Foreskin keratinocyte (primary cell): ENCODE measurements at places on chromosomes 5 and 9.

DNA sequence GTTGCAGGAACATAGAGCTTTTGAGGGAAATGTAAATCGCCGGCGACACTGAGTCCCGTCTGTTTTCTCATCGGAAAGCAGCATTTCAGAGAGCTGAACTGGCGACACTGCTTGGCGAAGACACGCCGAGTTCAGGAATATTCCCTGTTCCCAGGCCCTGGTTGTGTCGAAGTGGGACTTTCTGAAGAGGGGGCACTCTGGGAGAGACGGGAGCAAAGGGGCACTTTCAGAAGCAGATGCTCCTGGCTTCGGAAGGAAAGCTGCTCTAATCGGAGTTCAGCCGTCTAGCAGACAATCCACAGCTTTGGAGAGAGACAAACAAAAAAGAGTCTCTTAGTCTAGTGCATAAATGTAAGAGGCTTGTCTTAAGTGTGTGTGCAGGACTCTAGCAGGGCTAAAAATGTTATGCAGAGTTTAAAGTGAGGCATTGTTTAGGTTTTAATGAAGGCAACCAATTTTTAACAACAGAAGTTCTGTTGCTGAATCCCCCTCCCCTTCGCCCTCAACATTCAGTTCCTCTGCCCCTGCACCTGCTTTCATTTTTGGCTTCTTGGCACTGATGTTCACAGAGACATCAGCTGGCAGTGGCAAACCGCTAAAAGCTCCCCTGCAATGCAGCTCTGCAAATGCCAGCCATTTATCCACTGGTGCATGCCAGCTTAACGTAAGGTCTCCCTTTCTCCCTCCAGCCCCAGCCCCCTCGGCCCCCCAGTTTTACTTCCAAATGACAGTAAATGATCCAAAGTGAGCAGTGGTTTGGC, 289.5 kb upstream of the MPDZ start:
- no peak for DNase-seq

DNA sequence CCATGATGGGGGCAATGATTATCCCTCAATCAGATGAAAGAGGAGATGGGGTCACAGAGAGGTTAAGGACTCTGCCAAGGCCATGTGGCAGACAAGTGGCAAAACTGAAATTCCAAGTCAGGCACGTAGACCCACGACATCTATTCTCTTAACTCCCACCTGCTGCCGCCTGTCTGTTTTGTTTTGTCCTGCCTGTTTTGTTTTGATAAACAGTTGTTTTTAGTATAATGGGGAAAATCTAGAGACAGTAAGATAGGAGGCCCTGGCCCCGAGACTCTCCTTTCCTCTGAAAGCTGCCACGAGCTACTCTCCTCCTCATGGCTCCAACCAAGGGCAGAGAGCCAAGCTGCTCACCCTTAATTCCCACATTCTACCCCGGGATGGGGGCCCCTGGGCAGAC, 4.9 kb downstream of the FSTL4 start:
- no peak for DNase-seq

- no peak for DNase-seq
These were observed 509.9 kb upstream of the TYRP1 start for GRCh38 chr9:12183321-12183720.

DNA sequence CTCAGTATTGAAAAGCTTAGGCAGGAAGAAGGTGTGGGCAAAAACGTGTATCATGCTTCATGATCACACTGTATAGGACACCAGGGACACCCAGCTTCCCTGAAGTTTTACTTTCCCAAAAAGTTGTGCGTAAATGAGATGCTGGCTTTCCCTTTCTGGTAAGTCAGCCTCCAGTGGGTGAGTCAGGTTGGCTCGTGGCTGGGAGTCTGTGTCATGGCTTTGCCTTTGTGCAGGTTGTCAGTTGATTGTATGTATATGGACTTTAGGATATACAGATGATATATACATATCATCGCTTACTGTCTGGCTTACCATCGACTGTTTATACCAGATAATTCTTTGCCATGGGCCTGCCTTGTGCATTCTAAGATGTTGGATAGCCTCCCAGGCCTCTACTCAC, 34.2 kb downstream of the ADRB2 start:
- DNase-seq = no peak

- no peak for DNase-seq
These were observed 105.4 kb upstream of the PAM start for GRCh38 chr5:102649731-102650130.

DNA sequence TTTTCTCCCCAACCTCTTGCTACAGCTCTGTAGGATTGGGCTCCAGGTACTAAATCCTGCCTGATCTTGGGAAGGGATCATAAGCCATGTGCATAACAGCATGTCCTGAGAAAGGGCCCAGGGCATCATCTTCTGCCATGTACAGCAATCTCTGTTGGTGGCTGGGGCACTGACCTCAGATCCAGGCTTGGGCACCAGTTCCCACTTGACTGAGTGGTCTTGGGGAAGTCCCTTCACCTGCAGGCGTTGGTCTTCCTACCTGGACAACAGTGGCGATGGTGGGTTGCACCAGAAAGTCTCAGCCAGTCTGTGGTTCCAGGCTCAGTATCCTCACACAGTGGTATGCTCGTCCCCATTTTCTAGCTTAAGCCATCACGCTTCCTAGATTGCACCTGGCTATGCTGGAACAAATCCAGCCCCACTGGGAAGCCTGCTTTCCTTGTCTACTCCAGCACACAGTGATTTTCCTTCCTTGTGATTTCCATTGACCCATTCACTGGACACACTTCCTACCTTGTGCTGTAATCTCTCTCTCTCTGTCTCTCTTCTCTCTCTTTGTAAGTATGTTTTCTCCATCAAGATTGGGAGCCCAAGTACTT, 121.7 kb upstream of the PITX1 start:
- no peak for DNase-seq

- peak; percentile 40 for DNase-seq
These were observed 3.2 kb downstream of the SH3PXD2B start for GRCh38 chr5:172450861-172451695.

DNA sequence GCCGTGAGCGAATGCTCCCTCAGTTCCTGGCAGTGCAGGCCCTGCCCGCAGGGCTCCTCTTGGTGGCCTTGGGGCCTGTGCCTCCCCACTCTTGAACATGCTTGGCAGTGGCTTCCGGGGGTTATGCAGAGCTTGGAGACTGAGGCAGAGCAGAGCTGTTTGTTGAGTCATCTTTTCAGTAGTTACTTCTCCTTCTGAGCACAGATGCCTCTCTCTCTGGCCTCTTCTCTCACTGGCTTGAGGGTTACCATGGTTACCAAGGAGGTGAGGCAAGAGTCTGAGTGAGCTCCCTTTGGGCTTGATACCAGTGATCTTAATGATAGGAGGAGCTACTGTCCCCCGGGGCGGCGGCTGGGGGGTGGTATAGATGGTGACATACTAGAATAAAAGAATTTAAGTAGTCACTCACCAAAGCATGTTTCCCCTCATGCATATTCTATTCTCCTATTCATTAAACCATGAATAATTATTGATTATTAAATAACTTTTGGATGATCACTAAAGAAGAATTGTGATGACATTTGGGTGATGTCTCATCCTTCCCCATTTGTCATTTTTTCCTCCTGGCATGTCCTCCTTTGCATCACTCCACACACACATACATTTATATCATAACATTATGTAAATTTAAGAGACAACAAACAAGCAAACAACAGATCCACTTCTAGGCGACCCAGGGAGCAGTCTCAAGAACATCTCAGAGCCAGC, 111.1 kb downstream of the ARHGAP26 start:
- DNase-seq = no peak

GRCh38 chr9:98064623-98065392, 8.3 kb downstream of the NANS start:
- DNase-seq = no peak

DNA sequence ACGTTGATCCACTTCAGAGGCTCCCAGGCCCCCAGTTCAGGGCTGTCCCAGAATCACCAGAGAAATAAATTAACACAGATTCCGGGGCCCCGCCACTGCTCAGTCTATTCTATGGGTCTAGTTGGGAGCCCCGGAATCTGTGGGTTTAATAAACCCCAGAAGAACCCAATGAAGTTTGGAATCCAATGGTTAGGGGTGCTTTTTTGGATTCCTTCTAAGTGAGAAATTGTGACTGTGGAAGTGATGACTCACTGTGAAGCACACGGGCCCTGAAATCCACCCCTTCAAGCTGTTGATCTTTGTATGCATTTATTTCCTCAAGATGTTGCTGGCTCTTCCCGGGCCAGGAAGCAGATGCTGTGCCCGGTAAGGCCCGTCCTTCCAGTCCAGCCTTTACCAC, 57.3 kb upstream of the SLC28A3 start:
- peak; percentile 23 for DNase-seq

DNA sequence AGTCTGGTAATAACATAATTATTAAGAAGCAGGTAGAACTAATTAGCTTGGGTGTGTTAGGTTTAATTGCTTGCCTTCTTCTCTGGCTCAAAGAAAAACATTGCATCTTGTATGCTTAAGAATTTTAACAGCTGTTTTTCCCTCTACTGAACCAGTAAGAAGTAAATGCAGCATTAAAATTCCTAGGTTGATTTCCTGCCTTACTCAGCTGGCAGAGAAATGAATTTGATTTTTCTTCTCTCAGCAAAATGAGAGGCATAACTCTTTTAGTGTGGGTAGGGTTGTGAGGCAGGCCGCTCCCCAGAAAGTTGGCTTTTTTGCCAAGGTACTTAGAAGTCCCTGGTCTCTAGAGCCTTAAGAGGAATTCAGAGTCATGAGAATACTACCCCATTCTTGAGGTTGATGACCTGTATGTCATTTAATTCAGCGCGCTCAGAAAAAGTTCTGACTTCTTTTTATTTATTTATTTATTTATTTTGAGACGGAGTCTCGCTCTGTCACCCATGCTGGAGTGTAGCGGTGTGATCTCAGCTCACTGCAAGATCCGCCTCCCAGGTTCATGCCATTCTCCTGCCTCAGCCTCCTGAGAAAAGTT, 302.6 kb downstream of the ARHGEF28 start:
- DNase-seq = no peak

DNA sequence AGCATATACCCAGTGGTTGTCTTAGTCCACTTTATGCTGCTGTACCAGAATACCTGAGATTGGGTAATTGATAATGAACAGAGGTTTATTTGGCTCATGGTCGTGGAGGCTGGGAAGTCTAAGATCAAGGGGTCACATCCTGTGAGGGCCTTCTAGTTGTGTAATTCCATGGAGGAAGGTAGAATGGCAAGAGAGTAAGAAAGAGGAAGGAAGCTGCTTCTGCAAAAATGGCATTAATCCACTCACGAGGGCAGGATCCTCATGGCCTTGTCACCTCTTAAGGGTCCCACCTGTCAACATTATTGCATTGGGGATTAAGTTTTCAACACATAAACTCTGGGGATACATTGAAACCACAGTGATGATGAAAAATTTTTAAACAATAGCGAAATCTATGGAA, 17.0 kb downstream of the BTNL8 start:
- DNase-seq = no peak

DNA sequence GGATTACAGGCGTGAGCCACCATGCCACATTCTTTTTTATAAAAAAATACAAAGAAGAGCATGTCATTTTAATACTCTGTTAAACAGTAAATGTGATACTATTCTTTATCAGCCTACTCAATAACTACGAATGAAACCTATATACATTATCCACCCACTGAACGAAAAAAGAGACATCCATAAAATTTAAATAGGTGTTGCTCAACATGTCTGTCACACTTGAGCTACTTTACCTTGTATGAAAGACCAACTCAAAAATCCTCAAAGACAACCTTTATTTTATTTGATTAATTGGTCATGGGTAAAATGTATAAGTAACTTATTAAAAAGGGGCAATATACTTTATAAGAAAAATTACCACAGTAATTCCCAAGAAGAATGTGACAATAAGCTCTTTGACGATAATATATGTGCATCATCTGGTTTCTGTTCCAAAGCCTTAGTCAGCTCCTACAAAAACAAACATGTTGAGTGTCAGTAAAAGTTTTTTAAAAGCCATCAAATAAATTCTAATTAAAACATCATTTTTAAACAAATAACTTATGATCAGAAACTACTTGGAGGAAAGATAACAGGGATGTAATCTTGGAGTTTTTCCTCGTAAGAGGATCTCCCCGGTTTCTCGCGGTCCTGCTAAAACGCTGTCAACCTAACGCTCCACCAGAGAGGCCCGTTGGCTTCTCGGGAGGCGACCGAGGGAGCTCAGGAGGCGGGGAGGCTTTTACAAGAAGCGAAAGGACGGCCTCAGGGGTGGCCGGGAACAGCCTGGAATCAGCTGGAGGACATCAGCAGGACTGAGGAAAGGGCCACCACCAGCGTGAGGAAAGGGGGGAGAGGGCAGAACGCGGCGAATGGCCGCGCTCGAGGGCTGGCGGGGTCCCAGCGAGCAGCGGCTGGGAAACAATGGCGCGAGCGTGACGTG, 13.5 kb upstream of the ANKRD18B start:
- DNase-seq = no peak

GRCh38 chr9:127138444-127138843, 16.0 kb upstream of the ANGPTL2 start:
- DNase-seq = no peak

- no peak for DNase-seq
These were observed 141.7 kb downstream of the AUH start for GRCh38 chr9:91220021-91220420.

GRCh38 chr5:159262472-159262858, 625 bp upstream of the UBLCP1 start:
- DNase-seq = peak; percentile 85

- no peak for DNase-seq
These were observed 290.1 kb upstream of the MPDZ start for GRCh38 chr9:13569602-13570067.

- no peak for DNase-seq
These were observed 95.1 kb downstream of the MED27 start for GRCh38 chr9:131984564-131984963.

GRCh38 chr5:126384985-126385384, 38.2 kb upstream of the GRAMD2B start:
- peak; percentile 72 for DNase-seq

DNA sequence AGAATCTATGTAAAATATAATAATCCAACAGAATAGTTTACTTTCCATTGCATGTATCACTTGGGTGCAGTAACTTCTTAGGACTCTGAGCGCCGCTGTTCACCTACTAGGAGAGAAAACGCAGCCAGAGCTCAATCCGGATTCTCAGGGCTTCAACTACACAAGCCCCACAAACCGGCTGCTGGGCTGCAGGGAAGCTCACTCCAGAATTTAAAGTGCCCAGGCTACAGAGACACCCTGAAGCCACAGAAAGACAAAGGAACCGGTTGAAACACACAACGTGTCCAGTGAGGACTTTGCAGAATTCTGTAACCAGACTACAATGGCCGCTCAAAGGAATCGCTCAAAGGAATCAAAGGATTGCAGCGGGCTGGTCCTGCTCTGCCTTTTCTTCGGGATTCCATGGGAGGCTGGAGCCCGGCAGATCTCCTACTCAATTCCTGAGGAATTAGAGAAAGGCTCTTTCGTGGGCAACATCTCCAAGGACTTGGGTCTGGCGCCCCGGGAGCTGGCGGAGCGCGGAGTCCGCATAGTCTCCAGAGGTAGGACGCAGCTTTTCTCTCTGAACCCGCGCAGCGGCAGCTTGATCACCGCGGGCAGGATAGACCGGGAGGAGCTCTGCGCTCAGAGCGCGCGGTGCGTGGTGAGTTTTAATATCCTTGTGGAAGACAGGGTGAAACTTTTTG, at the start of gene PCDHGA10:
Gene PCDHGA10 (plus strand): TSS at position 134 of the 686 bp plus-strand sequence. CDS start 189 bp downstream, at position 323.
- DNase-seq = peak; percentile 54

GRCh38 chr5:100828071-100828897, 74.8 kb downstream of the ST8SIA4 start:
- DNase-seq = peak; percentile 14

- DNase-seq = no peak
These were observed 152.5 kb downstream of the MACROH2A1 start for GRCh38 chr5:135246605-135246922.
